ACHN (cell line): ENCODE measurements at places on chromosomes 7 and 10.

DNA sequence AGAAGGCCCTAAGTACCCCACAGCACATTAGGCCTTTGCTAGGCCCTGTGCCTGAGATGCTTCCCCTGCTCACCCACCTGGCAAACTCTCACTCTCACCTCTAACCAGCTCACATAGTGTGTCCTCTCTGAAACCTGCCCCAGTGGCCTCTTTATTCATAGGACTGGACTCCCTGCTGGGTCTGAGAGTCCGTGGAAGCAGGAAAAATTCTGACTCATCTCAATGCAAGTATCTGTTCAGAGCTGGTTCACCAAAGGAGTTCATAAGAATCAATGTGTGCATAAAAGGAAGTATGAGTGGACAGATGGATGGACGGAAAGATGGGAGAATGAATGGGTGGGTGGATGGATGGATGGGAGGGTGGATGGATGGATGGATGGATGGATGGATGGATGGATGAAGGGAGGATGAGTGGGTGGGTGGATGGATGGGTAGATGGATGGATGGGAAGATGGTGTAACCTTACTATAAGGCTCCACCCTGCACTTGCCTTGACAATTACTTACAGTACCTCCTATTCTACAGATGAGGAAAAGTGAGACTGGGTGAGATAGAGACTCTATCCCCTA, 111.2 kb upstream of the ZMIZ1 start:
- no peak for DNase-seq

GRCh38 chr7:2785071-2785500, 59.0 kb downstream of the GNA12 start:
- DNase-seq: peak; percentile 97

GRCh38 chr7:115496006-115496405, 534.6 kb downstream of the TFEC start:
- no peak for DNase-seq

- DNase-seq: no peak
Observed at GRCh38 chr10:49322371-49323170, 23.6 kb downstream of the C10orf71 start.

DNA sequence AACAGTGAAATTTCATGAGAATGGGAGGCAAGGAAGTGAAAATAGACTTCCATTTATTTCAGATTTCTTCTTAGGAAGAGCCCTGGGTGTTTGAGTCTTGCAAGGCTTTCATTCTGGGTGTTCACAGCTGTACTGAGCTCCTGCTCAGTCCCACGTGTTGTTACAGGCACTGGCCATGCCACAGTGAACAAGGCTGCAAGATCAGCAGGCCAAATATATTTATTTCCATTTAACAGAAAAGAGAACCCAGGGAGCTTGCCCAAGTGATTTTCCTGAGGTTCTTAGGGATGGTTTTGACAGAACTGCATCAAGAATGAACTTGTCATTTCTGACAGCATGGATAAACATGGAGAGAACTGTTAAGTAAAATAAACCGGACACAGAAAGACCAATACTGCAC, 54.5 kb upstream of the CD36 start:
- no peak for DNase-seq

DNA sequence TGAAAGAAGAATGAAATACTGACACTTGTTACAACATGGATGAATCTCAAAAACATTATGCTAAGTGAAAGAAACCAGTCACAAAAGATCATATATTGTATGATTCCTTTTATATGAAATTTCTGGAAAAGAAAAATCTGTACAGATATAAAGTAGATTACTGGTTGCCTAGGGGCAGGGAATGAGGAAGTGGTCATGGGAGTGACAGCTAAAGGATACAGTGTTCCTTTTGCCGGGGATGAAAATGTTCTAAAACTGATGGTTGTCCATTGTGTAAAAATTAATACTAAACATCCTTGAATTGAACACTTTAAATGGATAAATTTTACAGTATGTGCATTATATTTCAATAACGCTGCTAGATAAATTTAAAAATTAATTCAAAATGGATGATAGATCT, 25.1 kb downstream of the ALOX5 start:
- no peak for DNase-seq
